ENCODE measurements at places on chromosomes 1 and 21.

DNA sequence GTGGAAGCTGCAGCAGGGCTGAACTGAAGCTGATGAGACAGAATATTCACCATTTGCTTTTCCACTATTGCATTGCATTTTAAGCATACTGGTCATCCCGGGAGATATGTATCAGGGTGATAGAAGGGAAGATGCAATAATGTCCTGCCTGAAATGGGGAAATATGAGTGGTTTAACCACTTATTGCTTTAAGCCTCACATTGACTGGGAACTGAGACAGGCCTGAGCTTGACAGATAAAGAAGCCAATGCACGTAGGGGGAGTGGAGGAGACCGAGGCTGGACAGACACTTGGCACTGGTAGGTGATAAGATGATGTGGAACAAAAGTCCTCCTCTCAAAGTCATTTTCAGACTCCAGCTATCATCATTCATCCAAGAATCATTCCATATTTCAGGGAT, 911.7 kb upstream of the NCAM2 start:
- no peak for DNase-seq

- DNase-seq = no peak
Observed at GRCh38 chr21:14480411-14481031, 65.6 kb downstream of the SAMSN1 start.

- no peak for DNase-seq
Observed at GRCh38 chr1:63690966-63691700, 82.7 kb upstream of the ROR1 start.

DNA sequence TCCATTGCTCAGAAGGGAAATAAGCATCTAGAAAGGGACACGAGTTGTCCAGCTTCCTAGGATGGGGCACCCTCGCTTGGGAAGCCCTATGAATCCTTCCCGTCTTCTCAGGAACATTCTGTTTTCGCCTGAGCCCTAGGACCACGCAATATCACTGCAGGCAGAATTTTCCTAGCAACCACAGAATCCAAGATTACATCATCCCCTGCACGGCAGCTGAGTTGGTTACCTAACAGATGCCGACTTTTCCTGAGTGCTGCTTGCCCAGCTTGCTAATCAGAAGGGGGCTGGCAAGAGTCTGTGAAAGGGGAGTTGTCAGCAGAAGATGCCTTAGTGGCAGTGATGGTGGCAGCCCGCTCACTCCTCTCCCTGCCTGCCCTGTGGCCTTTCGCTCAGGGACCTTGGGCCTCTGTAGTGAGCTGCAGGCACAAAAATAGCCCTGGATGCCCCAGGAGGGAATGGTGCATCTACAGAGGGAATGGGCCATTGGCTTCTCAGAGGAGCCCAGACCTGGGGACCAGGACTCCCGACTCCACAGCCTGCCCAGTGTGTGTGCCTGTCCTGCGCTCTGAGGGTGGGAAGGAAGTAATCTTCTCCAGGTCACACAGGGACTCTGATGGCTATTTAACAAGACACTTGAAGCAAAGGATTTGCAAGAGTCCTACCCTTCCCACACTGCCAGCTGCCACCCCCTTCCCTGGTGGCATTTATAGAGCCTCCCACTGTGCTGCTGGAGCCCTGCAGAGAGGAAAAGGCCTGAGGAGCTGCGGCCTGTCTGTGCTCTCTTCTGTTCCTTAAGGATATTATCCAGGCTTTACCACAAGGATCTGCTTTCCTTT, 28.9 kb upstream of the CLSTN1 start:
- DNase-seq = peak; percentile 53

DNA sequence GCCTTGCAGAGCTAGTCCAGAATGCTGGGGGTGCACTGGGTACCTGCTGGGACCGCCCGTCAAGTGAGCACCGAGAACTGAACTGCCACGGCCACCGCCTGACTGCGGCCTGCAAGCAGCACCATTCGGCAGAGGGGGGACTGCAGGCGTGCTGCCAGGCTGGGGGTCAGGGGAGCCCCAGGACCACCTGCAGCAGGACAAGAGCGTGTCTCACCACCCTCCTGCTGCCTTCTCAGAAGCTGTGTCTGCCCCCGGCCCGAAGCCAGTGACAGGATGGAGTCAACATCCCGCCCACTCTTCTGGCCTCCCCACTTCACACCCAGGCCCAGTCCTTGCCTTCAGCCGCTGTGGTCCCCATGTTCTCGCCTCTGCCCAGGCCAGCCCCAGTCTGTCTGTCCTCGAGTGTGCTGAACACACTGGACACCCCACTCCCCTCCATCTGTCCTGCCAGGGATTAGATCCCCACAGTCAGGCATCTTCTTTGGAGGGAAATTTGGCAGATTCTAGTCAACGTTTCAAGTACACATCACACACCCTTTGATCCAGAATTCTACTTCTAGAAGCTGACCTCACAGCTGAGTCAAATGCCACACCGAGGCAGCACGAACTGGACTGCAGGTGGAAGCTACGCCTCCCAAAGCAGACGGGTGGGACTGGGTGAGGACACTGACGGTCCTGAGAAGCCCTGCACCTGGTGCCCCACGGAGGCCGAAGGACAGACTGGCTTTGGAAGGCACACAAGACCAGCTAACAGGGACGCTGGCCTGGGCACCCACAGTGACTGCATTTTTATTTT, 26.0 kb downstream of the PTTG1IP start:
- DNase-seq = no peak

DNA sequence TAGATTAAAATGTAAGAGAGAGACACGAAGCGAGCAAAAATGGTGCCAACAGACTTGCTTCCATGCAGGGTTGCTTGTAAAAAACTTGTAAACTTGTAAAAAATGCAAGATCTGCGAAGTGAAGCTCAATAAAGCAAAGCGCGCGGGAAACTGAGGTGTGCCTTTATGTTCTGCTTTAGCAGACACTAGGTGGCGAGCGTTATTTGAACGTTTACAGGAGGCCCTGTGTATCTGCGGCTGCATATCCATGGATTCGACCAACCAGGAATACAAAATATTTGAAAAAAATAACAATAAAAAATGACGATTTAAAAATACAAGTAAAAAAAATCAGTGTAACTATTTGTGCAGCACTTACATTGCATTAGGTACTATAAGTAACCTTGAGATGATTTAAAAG, 1.5 kb downstream of the UBE2G2 start:
- no peak for DNase-seq

DNA sequence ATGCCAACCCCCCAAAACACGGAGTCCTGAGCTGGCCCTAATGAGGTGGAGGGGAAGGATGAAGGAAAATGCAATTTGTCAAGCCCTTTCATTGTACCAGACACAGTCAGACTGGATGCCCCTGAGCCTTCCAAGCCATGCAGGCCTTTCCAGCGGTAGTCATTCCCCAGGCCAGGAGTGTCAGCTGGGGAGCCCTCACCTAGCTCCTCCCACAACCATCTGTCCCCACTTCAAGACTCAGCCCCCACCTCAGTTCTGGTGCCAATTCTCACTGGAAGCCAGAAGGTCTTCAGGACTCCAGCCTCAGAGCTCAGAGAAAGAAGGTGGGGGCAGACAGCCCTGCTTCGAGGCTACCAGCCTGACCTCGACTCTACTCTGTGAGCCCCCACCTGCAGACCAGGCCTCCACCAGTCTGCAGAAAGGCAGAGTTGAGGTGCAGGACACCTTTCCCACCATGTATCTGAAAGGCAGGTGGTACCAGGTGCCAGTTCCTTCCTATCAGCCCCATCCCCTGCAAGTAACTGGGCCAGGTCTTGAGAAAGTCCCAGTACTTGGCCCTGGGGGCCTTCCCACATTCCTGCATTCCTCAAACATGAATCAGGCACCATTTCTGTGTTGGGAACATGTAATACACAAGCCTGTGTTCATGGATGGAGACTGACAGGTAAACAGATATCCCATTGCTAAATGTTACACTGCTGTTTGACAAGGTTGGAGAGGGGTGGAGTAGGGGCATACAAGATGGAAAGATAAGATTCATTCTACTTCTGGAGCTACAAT, 180.6 kb upstream of the EDN2 start:
- DNase-seq = peak; percentile 42

DNA sequence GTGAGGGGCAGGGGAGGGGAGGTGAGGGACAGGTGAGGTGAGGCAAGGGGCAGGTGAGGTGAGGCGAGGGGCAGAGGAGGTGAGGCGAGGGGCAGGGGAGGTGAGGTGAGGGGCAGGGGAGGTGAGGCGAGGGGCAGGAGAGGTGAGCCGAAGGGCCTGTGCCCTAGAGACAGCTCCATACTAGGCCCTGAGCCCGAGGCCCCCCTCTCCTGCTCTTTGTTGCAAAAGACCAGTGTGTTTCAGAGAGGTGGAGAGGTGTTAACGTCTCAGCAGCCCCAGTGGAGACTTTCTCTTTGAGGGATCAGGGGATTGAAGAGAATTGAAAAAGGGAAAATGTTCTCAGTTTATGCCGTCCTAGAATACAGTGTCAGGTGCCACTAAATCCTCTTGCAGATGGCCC, 44.2 kb downstream of the EPHB2 start:
- DNase-seq = no peak

DNA sequence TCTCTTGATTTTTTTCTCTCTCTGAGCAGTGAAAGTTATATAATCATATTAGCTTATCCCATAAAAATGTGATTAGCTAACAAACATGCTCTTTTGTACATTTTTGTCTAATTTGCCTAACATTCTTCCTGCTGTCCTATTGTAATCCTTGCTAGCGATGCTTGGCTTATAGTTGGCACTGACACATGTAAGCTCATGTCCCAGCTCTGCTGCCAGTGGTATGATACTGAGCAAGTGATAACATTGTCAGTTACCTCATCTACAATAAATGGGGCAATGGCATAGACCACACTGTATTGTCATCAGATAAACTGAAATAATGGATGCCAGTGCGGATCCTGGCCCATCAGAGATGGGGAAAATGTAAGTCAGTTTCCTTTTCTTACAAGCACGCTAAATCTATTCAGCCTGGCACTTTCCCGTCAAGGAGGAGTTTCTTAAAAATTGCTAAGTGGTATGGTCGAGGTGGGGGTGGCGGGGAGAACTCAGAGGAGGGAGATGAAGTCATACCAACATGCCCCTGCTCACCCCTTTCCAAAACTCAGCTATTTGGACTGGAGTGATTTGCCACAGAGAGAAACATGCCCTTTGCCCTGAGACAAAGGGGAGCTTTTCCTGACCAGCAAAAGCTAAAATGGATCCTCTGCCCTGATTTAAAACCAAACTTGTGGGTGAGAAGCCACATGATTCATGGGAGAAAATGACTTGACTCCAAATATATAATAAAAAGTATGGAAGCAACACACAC, 1.3 kb downstream of the FYB2 start:
- DNase-seq = no peak

- DNase-seq = no peak
Observed at GRCh38 chr1:98322086-98322485, 339.4 kb upstream of the SNX7 start.

GRCh38 chr1:34973326-34973725, 11.8 kb downstream of the TMEM35B start:
- DNase-seq = no peak

DNA sequence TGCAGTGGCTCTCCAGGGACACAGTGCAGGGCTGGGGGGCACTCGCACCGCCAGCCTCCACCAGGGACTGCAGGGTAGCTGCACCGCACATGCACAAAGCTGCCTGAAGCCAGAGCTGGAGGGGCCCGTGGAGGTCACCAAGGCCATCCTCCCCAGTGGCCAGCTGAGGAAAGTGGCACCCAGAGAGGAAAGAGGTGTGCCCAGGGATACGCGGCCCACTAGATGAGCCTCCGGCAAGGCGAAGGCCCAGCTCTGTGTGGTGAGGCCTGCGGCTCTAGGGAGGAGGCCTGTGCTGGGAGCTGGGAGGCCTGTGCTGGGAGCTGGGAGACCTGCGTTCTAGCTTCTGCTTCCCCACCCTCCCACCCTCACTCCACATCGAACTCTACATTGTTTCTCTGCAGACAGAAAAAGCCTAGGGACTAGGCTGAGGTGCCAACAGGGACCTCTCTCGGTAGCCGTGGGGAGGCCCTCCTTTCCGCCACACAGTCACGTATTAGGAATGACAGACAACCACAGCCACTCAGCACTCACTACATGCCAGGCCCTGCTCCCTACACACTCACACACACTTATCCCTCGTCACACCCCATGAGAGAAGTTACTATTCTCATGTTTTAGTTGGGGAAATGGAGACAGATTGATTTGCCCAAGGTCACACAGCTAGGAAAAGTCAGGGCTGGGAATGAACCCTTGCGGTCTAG, 921 bp upstream of the ASCL5 start:
- DNase-seq = no peak

GRCh38 chr1:193706766-193707165, 520.4 kb upstream of the B3GALT2 start:
- no peak for DNase-seq

All from non-pigmented ciliary epithelial cell (primary cell).